Stimulated activated CD8-positive, alpha-beta memory T cell treated with anti-CD3 and anti-CD28 coated beads, Interleukin-4, amount 100 ng/mL, for 1 hour (primary cell): ENCODE measurements at places on chromosomes 2 and 18.

DNA sequence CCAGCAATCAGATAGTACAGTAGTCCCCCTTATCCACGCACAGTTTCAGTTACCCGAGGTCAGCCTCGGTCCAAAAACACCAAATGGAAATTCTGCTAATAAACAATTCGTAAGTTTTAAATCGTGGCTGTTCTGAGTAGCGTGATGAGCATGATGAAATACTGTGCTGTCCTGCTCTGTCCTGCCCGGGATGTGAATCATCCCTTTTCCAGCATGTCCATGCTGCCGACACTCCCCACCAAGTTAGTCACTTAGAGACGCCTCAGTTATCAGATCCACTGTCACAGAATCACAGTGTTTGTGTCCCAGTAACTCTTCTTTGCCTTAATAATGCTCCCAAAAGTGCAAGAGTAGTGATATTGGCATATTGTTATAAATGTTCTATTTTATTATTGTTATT lies 62.1 kb downstream of the MEX3C start:
- no peak for DNase-seq

- peak; percentile 11 for DNase-seq
These were observed 662 bp downstream of the ACVR2A start for GRCh38 chr2:147845411-147845971.

DNA sequence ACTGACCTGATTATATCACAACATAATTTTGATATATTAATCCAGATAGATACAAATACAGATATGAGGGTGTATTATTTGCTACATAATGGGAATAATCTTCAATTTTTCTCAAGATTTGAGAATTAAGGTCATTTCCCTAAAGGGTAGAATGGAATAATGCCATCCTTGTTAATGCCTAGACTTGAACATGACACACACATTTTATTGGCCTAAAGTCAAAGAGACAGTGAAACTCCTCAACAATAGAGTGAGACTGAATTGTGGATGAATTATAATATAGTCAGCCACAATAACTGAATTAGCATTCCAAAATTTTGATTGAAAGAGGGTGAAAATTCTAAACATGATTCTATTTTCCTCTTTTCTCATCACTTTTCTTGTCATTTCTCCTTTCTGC lies 506.0 kb upstream of the CDH2 start:
- no peak for DNase-seq

- no peak for DNase-seq
These were observed 176.6 kb downstream of the CNTNAP5 start for GRCh38 chr2:124201713-124202112.

GRCh38 chr2:112085916-112086669 lies 31.0 kb downstream of the TMEM87B start:
- DNase-seq = no peak
